Lower leg skin (tissue), 4 donors: ENCODE measurements at places on chromosomes 11 and 22. TPM values are rescaled to one million over a fixed set of nuclear protein-coding genes. Genes with fewer than 3 reads are reported as not detected.

The TRPM5 gene
- total RNA-seq, result not detected

The OR8D4 gene
- total RNA-seq, result not detected

The OR56A1 gene
- total RNA-seq, result not detected

The SLN gene
- not detected for total RNA-seq

The OR51E1 gene
- total RNA-seq, result 0.11 TPM

The VPS51 gene
- 373 TPM for total RNA-seq

The POLA2 gene
- 6.7 TPM for total RNA-seq

The MAJIN gene
- not detected for total RNA-seq

The ZP1 gene
- 0.25 TPM for total RNA-seq

The WBP2NL gene
- total RNA-seq, result 1.4 TPM
